ENCODE measurements at places on chromosomes 12 and 14.

GRCh38 chr14:45793081-45793480 is 540.1 kb upstream of the MIS18BP1 start:
- DNase-seq, result no peak

GRCh38 chr12:19576506-19577280 is 137.4 kb downstream of the AEBP2 start:
- DNase-seq, result no peak

GRCh38 chr14:101843665-101844064 is 82.2 kb downstream of the PPP2R5C start:
- no peak for DNase-seq

GRCh38 chr12:11601647-11602046 is 47.8 kb upstream of the ETV6 start:
- DNase-seq, result no peak

GRCh38 chr12:5244513-5244972 is 187.4 kb upstream of the NTF3 start:
- no peak for DNase-seq

GRCh38 chr12:121561009-121561395 is 19.8 kb downstream of the KDM2B start:
- DNase-seq, result no peak

GRCh38 chr14:76929927-76930326 is 98.6 kb downstream of the IRF2BPL start:
- no peak for DNase-seq

GRCh38 chr12:115922952-115923564 is 354.4 kb downstream of the MED13L start:
- no peak for DNase-seq

- DNase-seq, result no peak
These were observed 209.2 kb upstream of the HMGA2 start for GRCh38 chr12:65615118-65615517.

- no peak for DNase-seq
These were observed 20.8 kb downstream of the STX2 start for GRCh38 chr12:130818272-130818634.

DNA sequence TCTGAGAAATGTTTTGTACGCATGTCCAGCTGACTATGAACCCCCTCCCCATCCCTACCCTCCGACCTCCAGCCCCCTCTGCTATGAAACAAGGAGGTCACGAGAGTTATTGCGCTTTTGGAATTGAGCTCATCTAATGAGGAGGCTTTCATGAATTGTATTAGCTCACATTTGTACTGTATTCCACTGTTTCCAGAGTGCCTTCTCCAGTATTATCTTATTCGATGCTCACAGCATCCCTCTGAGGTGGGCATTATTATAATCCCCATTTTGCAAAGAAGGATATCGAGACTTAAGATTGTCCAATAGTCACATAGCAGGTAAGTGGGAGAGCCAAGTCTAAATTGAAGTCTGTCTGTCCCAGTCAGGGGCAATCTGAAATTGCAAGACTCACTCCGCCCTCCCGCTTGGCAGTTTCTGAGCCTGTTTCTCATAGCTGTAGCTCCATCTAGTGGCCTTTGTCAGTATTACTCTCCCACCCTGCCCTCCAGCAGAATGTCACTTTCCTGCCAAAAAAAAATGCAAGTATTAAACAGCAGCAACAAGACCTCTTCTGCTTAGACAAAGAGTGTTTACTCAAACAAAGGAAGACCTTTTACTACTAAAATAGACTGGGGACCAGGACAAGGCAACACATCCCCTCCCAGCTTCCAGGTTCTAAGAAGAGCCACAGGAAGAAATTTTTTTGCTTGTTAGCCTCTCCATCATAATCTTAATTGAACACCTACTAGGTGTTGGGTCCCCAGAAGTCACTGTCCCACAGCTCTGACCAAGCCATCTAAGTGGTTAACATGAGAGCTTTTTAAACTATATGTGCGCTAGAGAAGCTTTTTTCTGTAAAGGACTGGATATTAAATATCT is 48.6 kb upstream of the TMEM233 start:
- peak; percentile 56 for DNase-seq

- DNase-seq, result no peak
These were observed 4.0 kb upstream of the NUAK1 start for GRCh38 chr12:106142591-106143261.

DNA sequence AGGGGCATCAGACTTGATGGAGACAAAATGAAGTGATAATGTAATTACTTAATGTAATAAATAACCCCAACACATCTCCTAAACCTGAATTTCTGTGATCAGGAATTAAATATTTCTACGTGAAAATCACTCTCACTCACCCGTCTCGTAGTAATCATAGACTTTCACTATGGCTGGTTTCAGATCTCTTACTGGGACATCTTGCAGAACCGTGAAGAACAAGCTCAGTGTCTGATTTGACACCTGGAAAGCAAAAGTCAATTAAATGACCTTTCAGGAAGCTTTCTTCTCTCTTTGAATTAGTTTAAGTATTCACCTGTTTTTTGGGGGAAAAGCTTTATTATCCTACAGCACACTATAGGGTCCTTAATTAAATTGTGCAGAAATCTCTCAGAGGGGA is 47.1 kb downstream of the A2M start:
- DNase-seq, result no peak

DNA sequence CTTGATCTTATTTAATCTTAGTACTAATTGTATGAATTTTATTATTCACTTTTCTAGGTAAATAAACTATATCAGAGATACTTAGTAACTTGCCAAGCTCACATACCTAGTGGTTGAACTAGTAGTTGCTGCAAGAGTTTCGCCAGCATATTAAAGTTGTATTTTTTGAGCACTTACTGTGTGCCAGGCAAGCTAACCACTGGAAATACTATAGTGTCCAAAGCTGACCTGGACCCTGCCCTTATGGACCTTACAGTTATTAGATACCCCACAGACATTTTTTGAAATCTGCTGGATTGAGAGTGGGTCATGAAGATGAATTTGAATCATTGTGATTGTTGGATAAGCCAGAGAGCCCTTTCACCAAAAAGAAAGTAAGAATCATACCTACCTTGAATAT is 125.0 kb downstream of the RAD51B start:
- DNase-seq, result no peak

DNA sequence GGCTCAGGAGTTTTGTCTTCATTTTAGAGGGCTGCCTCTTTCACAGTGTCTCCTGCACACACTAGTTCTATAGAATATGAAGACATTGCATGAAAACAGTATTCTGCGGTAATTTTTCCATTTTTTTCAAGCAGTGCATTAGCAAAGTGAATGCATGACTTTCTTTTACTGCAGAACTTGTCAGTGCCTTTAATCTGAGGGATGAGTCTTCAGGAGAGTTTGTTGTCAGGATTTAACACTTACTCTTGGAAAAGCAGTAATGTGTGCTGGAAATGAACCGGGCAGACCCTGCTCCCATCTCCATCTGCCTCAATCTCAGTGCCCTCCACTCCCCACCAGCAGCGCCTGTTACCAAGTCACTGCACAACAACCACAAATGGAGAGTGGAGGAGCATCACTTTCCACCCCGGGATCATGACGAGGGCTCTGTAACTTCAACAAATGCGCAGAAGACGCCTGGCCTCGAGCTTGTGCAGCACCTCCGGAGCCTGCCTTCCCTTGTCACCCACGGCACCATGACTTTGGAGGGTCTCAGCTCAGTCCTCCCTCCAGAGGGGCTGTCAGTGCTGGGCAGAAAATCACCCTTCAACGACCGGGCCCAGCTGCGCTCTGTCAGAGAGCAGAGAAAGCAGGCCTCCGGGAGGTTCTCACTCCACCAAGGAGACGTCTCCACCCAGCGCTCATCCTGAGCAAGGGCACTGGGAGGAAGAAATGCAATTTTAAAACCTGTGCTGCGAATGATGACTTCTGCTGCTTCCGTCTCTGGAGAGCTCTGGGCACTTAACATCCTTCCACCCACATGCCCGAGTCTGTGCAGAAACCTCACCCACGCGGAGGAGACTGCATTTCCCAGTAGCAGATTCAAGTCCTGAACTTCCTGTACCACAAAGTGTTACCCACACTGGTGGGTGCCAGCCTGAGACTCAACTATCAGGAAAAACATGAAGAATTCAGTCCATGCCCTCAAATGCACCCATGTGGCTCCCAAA is 255.7 kb downstream of the ADGRD1 start:
- DNase-seq, result no peak

DNA sequence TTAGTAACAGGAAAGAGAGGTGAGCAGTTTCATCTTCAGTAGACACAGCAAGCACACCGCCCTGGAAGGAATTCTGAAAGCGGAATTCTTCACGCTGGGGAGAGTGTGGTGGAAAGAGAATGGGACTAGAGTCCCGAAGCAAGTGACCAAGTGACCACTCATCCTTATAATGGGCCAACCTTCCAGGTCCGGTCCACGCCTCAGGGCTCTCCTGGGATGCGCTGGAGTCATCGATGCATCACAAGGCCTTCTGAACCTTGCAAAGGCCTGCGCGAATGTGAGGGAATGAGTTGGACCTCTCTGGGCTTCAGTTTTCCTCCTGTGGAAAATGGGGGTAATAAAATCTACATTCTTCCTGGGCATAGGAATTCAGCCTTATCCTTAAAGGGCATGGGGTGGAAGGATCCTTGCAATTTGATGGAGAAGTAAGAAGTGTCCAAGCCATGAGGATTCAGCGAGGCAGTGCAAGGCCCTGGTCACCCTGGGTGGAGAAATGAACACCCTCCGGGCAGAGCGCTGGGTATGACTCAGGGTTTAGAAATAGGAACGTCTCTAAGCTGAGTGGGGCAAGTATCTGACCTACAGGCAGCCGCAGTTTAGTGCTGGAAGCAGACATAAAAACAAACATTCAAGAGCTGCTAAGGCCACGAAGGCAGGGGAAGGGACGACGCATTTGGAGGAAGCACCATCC is 97.7 kb downstream of the SETD3 start:
- DNase-seq, result no peak

DNA sequence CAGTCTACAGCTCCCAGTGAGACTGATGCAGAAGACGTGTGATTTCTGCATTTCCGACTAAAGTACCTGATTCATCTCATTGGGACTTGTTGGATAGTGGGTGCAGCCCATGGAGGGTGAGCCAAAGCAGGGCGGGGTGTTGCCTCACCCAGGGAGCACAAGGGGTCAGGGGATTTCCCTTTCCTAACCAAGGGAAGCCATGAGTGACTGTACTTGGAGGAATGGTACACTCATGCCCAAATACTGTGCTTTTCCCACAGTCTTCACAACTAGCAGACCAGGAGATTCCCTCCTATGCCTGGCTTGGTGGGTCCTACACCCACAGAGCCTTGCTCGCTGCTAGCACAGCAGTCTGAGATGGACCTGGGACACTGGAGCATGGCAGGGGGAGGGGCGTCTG is 21.0 kb upstream of the ABCC9 start:
- no peak for DNase-seq

DNA sequence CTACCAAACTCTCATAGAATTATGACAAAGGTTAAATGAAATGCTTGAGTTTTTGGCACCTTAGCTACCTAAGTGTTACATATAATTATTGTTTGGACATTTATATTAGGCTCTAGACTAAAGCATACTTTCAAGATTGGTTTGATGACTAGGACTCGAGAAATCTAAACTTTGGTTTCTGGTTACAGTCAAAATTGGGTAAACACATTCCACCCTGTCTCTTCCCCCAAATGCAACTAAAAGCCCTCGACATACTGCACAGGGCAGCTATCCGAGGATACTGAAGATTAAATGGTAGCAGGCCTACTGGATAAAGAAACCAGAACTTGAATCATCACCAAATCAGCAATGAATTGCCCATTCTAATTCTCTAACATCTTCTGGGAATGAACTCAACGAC is 369.1 kb downstream of the PRKD1 start:
- DNase-seq, result no peak

- no peak for DNase-seq
These were observed 2.1 kb downstream of the TESC start for GRCh38 chr12:117097159-117097558.

- no peak for DNase-seq
These were observed 39.1 kb upstream of the INF2 start for GRCh38 chr14:104650057-104650980.

GRCh38 chr12:2011643-2012607 is 7.7 kb upstream of the DCP1B start:
- no peak for DNase-seq

GRCh38 chr14:60515511-60516289 is 6.8 kb downstream of the SIX6 start:
- DNase-seq, result no peak

- DNase-seq, result no peak
These were observed 268.7 kb downstream of the ZFP36L1 start for GRCh38 chr14:68523989-68524725.

Data from SW 1271 (cell line).